ENCODE measurements at places on chromosomes 13 and 19.

GRCh38 chr13:58434943-58435342 lies 803.4 kb downstream of the PCDH17 start:
- no peak for DNase-seq

- DNase-seq: peak; percentile 92
Observed at GRCh38 chr19:10286803-10287737, at the start of gene ICAM4. TSS of gene ICAM4 (plus strand) at chr19:10286955. CDS start at chr19:10287013, 58 bp downstream.

DNA sequence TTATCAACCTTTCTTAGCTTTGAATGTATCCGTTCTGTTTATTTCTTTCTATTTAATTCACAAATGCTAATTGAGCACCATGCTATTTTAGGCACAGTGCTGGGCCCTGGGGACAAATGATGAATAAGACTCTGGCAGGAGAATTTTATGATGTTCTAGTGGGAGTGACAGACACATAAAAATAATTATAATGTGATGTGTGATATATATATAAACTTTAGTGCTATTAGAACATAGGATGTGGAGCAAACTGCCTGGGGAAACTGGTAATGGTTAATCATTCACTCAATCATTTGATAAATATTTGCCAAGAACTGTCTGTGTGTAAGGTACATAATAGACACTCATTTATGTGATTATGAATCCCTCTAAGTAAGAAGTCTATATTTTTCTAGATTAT lies 50.7 kb upstream of the FRY start:
- DNase-seq: no peak

- DNase-seq: no peak
Observed at GRCh38 chr13:113138792-113139551, 16.4 kb downstream of the F10 start.

- DNase-seq: no peak
Observed at GRCh38 chr19:14782626-14783409, 4.5 kb upstream of the ADGRE2 start.

- no peak for DNase-seq
Observed at GRCh38 chr19:29268103-29268502, 55.2 kb upstream of the UQCRFS1 start.

GRCh38 chr13:59793107-59793506 lies 370.6 kb downstream of the DIAPH3 start:
- no peak for DNase-seq

DNA sequence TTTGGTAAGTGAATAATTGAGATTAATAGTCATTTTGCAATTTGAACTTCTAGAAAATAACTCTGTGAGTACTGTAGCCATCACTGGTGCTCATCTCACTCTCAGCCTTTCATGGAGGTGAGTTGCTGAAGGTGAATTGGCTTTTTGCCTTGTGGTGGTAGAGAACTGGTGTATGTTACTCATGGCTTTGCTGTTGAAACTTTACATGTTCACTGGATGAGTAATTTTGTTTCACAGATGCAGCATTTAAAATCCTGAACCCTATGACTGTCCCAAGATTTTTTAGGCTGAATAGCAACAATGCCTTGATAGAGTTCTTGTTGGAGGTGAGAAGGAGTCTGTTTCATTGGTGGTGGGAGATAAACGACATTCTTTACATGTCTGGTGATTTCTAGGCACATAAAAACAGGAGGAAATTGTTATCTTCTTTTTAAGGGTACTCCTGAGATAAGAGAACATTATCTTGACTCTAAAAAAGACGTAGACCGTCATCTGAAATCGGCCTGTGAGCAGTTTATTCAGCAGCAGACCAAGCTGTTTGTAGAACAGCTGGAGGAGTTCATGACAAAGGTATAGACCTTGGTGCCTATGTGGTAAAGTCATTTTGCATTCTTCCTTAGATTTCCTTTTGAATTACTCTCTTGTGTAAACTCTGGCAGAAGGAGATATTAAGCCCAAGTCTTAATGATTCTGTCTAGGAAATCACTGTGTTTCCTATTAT lies 53.9 kb downstream of the COG3 start:
- no peak for DNase-seq

- no peak for DNase-seq
Observed at GRCh38 chr13:80447747-80448146, 106.8 kb upstream of the SPRY2 start.

- DNase-seq: no peak
Observed at GRCh38 chr19:1823539-1824251, 11.6 kb upstream of the ATP8B3 start.

DNA sequence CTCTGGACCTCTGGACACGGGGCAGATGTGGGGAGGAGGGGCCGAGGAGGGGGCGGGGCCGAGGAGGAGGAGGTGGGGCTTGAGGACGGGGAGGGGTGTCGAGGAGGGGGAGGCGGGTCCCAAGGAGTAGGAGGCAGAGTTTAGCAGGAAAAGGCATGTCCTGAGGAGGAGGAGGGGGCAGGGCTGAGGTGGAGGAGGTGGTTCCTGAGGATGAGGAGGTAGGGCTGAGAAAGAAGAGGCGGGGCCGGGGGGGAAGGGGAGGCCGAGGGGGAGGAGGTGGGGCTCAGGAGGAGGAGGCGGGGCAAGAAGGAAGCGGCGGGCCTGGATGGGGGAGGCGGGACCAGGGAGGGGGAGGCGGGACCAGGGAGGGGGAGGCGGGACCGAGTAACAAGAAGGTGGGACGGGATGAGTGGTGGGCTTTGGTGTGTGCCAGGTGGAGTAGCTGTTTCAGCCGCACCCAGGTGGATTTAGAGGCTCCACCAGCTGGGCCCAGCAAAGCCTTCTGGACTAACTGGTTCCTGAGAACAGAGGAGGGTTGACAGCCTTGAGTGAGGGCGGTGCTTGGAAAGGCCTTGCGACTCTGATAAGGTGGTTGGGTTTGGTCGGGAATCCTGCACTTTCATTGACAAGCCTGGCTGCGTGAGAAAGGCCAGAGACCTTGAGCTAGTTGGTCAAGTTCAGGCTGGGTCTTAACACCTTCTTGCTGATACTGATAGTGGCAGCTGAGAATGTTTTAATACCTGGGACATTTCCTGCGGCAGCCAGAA lies 7.7 kb downstream of the TECR start:
- peak; percentile 92 for DNase-seq

- no peak for DNase-seq
Observed at GRCh38 chr19:38047641-38048040, 140.6 kb downstream of the SIPA1L3 start.

- no peak for DNase-seq
Observed at GRCh38 chr13:33015241-33015668, 968 bp upstream of the KL start.

- DNase-seq: no peak
Observed at GRCh38 chr19:31261603-31262212, 87.5 kb downstream of the TSHZ3 start.

GRCh38 chr19:13044231-13044836 lies 49.1 kb downstream of the NFIX start:
- DNase-seq: no peak

DNA sequence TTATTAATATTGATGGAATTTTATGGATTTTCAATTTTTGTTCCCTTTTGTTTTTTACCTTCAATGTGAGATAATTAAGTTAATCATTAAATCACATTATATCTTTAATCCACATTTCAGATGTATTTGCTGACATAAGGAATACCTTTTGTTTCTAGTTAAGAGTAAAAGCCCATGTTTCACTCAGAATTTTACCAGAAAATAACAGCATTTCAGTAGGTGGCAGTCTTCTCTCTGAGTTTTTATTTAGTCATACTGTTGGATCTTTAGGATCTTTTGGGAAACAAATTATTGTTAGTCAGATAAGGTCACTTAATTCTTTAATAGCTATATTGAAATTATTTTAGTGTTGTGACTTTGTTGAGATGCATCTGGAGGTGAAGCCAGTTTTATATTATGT lies 67.9 kb downstream of the NDFIP2 start:
- no peak for DNase-seq

- DNase-seq: no peak
Observed at GRCh38 chr13:110408286-110408685, 101.2 kb downstream of the COL4A2 start.

DNA sequence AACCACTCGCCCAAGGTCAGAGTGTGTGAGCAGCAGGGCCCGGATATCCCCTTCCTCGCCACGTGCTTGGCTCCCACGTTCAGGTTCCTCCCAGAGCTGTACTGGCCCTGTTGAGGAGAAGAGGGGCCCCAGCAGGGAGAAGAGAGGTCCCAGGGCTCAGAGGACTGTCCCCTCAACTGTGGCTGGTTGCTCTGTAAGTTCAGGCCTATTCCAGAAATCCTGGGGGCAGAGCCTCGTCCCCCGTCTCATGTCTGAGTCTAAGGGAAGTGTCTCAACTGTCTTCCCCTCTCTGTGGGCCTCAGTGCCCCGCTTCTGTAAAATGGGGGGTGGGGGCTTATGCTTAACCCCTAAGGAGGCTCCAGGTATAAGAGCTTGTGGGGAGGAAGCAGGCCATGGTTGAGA lies 3.9 kb downstream of the PPP5C start:
- DNase-seq: no peak

DNA sequence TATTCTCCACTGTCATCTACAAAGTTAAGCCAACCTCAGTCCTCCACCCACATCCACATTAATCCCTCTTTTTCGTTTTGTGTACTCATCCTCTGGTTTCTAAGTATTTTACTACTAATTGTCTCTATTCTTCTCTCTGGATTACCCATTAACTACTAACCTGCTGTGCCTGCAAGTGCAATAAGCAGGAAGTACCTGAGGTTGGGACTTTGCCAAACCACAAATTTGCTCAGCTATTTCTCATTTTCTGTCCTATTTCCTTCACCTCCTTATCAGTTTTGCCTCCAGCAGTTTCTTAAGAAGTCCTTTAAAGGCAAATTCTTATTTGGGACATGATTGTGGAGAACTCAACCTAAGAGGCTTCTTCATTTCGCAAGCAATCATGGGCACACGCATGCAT lies 1708.9 kb downstream of the SLITRK5 start:
- no peak for DNase-seq

GRCh38 chr19:13718733-13719132 lies 45.6 kb upstream of the MRI1 start:
- DNase-seq: peak; percentile 36

GRCh38 chr13:75461314-75461713 lies 20.7 kb downstream of the TBC1D4 start:
- no peak for DNase-seq

GRCh38 chr13:101555610-101556009 lies 103.1 kb downstream of the ITGBL1 start:
- DNase-seq: peak; percentile 89

DNA sequence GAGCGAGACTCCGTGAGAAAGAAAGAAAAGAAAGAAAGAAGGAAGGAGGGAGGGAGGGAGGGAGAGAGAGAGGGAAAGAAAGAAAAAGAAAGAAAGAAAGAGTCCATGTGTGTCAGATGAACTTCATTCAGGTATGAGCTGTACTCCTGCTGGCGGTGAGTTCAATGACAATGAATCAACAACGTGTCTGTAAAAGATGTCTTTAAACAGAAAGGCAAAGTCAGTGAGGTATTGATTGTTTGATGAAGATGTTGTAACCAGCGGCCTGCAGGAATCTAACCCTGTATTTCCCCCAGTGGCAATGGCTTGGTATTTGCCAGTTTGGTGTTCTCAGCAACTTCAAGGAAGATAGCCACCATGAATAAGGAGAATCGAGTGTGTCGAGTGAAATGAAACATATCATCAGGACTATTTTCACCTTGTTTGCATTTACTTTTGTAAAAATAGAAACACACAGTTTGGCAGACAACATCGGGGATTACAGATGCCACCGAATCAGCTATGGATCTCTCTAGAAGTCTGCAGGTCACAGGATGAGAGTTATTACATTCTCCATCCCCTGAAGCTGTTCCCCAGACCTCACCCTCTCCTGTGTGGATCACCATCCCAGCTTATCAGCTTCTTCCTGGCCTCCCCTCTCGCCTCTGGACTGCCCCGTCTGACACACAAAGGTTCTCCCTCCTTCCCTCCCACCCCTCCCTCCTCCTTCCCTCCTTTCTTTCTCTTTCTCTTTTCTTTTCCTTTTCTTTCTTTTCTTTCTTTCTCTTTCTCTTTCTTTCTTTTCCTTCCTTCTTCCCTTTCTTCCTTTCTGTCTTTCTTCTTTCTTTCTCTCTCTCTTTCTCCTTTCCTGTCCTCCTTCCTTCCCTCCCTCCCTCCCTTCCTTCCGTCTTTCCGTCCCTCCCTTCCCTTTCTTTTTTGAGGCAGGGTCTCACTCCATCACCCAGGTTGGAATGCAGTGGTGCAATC lies 8.2 kb upstream of the SBK3 start:
- DNase-seq: no peak
